ENCODE measurements at places on chromosomes 13 and 19.

- DNase-seq: no peak
These were observed 11.0 kb downstream of the NHLRC3 start for GRCh38 chr13:39049274-39049673.

- DNase-seq: peak; percentile 33
These were observed 443 bp downstream of the TBXA2R start for GRCh38 chr19:3606174-3606689.

DNA sequence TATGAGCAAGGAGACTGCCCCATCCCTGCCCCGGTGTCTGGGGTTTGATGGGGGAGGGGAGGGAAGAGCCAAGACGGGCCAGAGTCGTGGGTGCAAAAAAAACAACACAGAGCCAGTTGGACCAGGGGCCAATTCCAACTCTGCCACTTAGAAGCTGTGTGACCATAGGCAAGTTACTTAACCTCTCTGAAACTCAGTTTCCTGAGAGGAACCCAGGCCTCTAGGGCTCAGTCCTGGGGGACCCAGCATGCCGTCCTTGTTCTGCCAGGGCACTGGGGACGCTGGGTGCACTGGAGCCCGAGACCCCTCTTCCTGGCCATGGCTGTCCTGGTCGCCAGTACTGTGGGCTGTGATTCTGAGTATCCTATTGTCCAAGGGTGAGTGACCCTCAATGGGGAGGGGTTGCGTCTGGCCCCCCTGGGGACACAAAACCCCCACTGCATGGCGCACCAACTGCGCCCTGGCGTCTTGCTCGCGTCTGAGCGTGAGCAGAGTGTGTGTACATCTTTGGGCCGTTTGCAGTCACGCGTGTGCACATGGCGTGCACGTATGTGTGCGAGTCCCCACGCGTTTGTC is 24.6 kb downstream of the CLEC4M start:
- no peak for DNase-seq

DNA sequence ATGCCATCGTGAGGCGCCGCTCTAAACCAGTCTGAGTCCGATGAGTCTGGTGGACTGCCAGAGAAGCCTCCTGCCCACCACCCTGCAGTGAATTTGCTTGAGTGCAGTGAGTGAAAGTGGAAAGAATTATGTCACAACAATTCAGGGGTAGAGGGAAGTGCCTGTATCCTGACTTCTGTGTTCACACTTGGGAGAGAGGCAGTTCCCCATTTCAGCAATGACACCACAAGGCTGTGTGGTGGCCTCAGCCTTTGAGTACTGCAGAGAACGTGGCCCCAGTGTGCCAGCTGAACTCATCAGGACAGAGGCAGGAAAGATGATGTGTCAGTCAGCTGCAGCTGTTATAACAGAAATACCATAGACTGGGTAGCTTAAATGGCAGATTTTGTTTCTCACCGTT is 155.6 kb downstream of the COG6 start:
- DNase-seq: no peak

GRCh38 chr19:17847538-17848366 is at the start of gene JAK3:
Gene JAK3, minus strand, starts transcription at chr19:17847982. Its CDS starts 3,565 bp downstream, at chr19:17844417.
- DNase-seq: peak; percentile 89

Data from naive thymus-derived CD8-positive, alpha-beta T cell (primary cell).